ENCODE measurements at places on chromosomes 6 and 20. TPM values are rescaled to one million over a fixed set of nuclear protein-coding genes. Genes with fewer than 3 reads are reported as not detected.
A peak's percentile ranks its signal among the peaks of the same experiment; 100 is the strongest.

EPPIN gene
- total RNA-seq: not detected

DNA sequence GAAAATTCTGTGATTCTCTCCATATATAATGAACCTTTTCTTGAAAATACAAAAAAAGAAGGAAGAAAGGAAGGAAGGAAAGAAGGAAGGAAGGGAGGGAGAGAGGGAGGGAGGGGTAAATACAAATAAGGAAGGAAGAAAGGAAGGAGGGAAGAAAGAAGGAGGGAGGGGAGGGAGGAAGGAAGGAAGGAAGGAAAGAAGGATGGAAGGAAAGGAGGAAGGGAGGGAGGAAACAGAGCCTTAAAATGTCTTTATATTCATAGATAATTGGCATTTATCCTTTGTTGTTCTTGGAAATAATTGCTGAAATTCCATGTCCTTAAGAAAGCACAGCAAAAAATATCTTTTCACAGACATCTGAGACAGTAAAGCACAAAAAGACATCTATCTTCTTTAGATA is 40.3 kb downstream of the SAMD3 start:
- no peak for DNase-seq

DNA sequence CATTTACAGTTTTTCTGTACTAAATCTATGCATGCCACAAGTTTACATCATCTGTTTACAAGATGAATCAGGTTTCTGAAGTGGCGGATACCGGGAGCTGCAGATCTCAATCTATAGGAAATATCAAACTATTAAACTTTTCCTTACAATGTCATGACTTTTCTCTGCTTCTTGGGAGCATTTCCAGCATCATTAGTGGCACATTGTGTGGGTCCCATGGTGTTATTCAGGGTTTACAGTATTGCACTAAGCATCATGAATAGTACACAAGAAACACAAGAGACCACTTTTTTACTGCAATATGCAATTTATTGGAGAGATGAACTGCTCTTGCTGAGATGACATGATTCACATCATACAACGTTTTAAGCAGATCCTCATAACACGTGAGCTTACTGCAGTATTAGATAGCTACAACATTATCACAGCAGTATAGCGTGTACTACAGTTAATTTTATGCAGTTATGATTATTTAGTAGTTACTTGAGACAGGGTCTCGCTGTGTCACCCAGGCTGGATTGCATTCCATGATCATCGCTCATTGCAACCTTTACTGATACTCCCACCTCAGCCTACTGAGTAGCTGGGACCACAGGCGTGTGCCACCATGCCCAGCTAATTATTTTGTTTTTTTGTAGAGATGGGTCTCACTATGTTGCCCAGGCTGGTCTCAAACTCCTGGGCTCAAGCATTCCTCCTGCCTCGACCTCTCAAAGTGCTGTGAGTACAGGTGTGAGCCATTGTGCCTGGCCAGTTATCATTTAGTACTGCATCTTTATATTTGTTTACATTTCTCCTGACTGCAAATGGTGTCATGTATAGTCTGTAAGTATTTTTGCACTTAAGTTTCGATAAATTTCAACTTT is 18.4 kb downstream of the BLTP3A start:
- no peak for DNase-seq

TNFRSF6B gene
- total RNA-seq: 3.6 TPM

PNPLA1 gene
- not detected for total RNA-seq

GRCh38 chr6:29517728-29518440 is 30.1 kb upstream of the MAS1L start:
- no peak for DNase-seq

DNA sequence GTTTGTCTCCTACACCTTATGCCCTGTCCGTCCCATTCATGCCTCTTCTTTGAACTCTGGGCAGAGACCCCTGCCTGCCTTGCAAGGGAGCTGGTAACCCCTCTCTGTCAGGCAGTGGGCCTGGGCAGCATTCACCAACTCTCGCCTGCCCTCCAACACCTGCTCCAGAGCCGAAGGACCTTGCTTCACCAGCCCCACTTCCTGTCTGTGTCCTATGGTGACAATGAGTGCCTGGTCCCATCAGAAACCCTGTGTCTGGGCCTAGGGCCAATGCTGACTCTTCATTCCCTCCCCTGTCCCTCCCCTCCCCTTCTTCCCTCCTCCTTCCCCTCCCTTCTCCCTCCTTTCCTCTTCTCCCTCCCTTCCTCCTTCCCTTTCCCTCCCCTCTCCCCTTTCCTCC is 22.8 kb upstream of the PCMTD2 start:
- no peak for DNase-seq

- no peak for DNase-seq
Measured at GRCh38 chr20:42639140-42639539, 550.6 kb downstream of the PTPRT start.

GMNN gene
- 25.0 TPM for total RNA-seq

RXRB gene
- total RNA-seq: 35.4 TPM

GRCh38 chr6:28542440-28543296 is 17.0 kb downstream of the GPX5 start:
- DNase-seq: peak; percentile 79

DNA sequence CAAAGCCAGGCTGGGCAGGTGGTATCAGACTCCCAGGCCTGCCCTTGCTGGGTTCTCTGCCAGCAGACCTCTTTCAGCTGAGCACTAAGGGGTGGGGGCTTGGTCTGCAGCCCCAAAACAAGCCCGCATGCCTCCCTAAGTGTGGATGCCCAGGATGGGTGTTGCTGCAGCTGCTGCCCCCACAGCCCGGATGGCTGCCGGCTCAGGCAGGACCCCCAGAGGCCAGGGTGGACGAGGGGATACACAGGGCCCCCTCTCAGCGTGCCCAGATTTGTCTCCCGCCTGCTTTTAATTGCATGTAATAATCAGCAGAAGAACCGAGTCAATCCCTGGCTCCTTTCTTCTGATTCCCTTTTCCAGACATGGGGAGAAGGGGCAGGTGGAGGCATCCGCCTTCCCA is 60.8 kb downstream of the VEGFA start:
- no peak for DNase-seq

All from left lung (tissue), 14 donors.